Stimulated activated naive CD4-positive, alpha-beta T cell treated with Interleukin-2 at 50 U/mL for 16 hours (primary cell): ENCODE measurements at places on chromosomes 16 and 17.

GRCh38 chr17:80327518-80327917 lies 66.9 kb downstream of the RNF213 start:
- no peak for DNase-seq

DNA sequence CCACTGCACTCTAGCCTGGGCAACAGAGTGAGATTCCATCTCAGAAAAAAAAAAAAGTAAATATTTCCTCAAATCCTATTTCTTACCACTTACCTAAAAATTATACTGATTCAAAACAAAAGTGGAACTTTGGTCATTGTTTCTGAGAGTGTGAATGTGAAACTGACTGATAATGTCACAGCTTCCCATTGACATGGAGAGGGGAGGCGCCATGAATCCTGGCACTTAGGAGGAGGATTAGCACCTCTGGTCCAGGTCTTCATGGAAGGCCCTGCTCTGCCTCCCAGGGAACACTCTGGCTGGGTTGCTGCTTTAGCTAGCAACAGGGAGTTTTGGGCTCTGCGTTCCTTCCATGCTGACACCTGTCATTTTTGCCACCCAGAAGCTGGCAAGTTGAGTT lies 154.3 kb upstream of the SALL1 start:
- no peak for DNase-seq

GRCh38 chr17:40697297-40697696 lies 6.3 kb downstream of the KRT24 start:
- no peak for DNase-seq

DNA sequence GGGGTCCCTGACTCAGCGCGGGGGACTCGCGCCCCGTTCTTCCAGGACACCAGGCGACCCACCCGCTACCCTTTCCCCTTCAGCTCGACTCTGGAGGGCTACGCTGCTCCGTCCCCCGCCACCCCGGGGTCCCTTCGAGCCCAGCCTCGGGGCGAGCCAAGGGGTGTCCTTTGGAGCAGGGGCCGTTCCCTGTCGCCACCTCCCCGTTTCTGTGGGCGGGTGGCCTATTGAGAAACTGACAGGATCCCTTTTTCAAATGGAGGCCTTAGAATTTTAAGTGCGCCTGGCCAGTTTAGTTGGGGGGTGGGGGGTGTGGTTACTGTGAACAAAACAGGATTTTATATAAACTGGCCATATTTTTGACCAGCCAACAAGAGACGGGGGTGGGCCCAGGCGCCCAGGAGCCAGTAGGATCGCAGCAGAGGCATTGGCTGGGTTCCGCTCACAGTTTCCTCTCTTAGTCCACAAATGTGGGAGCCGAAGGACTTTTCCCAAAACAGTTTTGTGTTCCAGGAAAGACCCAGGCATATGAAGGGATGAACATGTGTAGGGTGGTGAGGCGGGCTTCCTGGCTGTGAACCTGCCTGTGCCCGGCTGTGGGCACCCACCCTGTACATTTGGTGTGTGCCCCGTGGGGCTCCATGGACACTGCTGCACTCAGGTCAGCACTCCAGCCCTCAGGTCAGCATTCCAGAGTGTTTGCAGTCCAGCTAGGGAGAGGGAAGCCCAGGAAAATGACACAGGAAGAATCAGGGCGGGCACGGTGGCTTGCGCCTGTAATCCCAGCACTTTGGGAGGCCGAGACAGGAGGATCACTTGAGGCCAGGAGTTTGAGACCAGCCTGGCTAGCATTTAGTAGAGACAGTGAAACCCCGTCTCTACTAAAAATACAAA lies 722 bp upstream of the TIMP2 start:
- DNase-seq, result no peak

DNA sequence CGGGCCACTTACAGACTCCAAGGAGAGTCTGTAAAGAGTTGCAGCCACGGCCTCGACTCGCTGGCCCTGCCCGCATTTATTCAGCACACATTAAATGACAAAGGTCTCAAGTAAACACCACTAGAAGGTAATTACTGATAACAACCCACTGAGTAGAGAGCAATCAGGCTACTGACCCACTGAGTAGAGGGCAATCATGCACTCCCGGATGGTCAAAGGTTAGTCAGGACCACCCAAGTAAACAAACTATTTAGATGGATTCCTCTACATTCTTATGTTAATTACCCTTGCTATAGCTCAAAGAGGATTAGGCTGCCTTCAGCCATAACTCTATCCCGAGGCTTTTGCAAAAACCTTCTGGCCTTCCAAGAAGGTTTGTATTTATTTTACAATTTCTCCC lies 30.7 kb upstream of the ZNF267 start:
- no peak for DNase-seq

DNA sequence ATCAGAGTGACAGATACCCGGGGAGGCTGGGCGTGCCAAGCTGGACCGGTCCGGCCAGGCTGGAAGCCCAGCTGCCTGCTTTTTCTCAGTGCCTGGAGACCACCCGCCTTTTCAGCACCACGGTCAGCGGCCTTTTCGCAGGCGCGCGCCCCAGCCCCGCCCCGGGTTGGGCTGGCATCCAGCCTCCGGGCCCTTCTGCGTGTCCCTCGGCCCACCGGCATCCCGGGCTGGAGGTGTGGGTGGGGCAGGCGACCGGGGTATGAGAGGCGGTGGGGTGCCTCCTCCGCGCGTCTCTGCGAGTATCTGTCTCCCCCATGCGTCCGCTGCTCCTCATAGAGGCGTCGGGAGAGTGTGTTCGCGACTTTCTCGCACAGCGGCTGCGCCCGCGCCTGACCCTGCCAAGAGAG lies 102.5 kb downstream of the MRM1 start:
- DNase-seq, result peak; percentile 38

DNA sequence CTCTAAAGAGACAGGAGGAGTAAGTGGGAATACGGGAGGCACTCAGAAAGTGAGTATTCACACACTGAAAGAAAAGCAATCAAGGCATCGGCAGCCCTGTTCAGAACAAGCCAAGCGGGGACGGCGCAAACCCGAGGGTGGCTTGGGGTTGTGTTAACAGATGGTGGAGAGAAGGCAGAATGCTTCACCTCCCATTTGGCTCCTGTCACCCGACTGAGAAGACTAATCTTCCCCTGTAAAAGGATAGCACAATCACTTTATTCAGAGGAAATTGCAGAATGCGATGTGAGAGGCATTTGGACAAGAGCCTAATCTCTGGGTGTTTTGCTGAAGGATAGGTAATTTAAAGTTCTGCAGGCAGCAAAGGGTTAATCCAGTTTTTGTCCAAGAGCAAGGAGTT lies 119.3 kb upstream of the WSCD1 start:
- no peak for DNase-seq

GRCh38 chr17:77571155-77571981 lies 387.1 kb upstream of the TNRC6C start:
- DNase-seq, result no peak

GRCh38 chr17:65229621-65229995 lies 92.4 kb downstream of the RGS9 start:
- DNase-seq, result no peak

- DNase-seq, result no peak
Observed at GRCh38 chr17:80103449-80104085, 2.2 kb downstream of the GAA start.

DNA sequence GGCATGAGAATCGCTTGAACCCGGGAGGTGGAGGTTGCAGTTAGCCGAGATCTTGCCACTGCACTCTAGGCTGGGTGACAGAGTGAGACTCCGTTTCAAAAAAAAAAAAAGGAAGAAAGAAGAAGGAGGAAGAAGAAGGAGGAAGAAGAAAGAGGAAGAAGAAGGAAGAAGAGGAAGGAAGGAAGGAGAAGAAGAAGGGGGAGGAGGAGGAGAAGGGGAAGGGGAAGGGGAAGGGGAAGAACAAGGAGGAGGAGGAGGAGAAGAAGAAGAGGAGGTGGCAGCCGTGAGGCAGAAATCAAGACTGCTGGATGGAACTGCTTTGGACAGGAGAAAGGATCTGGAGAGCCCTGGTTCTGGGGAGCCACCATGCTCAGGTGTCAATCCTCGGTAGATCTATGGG lies 29.7 kb upstream of the PEMT start:
- DNase-seq, result no peak

- DNase-seq, result no peak
Observed at GRCh38 chr16:85401370-85401916, 211.7 kb upstream of the GSE1 start.

GRCh38 chr16:12358898-12359297 lies 382.4 kb downstream of the SNX29 start:
- no peak for DNase-seq

GRCh38 chr16:84527532-84528269 lies 23.2 kb upstream of the MEAK7 start:
- no peak for DNase-seq

GRCh38 chr16:4474192-4474961 lies at the start of gene NMRAL1:
NMRAL1 (minus strand) TSS chr16:4474625; CDS start chr16:4474132, 493 bp downstream.
- DNase-seq, result peak; percentile 77

- no peak for DNase-seq
Observed at GRCh38 chr17:60926466-60927183, 249.0 kb downstream of the BCAS3 start.

GRCh38 chr17:28906706-28907438 lies 4.0 kb upstream of the DHRS13 start:
- DNase-seq, result no peak

DNA sequence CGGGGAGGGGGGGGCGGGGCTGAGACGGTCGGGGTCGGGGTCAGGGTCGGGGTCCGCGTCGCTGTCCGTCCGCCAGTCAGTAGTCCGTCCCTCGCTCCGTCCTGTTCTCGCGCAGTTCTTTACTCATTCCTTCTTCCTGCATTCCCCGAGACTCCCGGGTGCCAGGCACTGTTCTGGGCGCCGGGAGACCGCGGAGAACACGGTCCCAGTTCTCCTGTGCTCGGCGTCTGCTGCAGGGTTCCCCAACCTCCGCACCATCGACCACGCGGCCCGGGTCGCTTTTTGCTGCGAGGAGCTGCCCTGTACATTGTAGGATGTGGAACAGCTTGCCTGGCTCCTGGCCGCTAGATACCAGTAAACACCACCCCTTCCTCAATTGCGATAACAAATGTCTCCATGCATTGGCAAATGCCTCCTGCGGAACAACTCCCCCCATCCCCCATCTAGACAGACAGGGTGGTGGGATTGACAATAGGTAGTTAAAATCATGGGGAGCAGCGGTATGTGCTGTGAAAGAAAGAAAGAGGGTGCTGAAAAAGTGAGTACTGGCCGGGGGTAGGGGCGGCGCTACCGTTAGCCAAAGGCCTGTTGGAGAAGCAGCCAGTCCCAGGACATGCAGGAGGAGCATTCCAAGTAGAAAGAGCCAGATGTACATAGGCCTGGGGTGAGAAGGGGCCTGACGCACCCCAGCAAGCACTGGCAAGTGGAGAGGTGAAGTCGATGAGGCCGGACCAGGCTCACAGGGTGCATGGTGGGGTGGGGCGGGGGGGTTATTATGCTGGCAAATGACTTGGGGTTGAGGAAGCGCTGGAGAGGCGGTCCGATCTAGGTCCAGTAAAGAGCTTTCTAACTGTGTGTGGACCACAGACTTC lies 631 bp downstream of the TRAF7 start:
- no peak for DNase-seq

- no peak for DNase-seq
Observed at GRCh38 chr17:56213031-56213430, 59.8 kb downstream of the ANKFN1 start.

- DNase-seq, result no peak
Observed at GRCh38 chr17:13734880-13735279, 133.2 kb upstream of the HS3ST3A1 start.

DNA sequence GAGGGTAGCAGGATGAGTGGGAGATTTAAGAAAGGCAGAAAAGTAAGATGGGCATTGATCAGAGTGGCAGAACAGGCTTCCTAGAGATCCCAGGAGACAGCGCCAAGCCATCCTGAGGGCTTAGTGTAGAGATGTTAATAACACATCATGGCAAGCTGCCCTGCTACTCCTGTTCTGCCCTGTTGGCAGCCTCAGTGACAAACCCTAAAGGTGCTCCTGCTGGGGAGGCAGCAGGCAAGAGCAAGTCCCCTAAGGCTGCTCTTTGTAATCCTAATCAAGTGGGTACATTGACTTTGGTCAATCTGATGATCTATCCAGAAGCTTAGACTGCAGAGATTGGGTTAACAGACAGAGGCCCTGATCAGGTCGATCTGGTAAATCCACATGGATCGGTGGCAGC lies 16.3 kb downstream of the ANKFN1 start:
- no peak for DNase-seq

DNA sequence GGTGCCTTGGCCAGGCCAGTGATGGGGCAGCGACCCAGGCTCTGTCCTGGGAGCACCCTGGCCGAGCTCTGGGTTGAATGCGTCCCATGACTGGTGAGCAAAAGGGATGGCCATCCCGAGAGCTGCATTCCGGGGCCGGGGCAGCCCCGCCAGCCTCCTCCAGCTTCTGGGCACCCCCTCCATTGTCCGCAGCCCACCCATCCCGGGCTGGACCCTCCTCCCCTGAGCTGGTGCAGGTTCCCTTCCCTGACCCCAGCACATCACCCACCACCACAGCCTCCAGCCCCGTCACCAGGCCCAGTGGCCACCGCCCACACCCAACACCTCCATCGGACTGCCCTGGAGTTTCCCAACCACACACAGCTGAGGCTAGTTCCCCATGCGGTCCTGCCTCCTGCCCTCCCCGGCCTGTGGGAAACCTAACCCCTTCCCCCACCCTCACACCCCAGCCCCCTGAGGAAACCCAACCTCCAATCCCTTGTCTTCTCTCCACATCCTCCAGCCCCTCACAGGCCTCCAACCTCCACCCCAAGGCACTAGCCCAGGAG lies 16.2 kb upstream of the PVALEF start:
- DNase-seq, result no peak

GRCh38 chr17:1880851-1881630 lies 51.2 kb downstream of the RPA1 start:
- DNase-seq, result no peak

DNA sequence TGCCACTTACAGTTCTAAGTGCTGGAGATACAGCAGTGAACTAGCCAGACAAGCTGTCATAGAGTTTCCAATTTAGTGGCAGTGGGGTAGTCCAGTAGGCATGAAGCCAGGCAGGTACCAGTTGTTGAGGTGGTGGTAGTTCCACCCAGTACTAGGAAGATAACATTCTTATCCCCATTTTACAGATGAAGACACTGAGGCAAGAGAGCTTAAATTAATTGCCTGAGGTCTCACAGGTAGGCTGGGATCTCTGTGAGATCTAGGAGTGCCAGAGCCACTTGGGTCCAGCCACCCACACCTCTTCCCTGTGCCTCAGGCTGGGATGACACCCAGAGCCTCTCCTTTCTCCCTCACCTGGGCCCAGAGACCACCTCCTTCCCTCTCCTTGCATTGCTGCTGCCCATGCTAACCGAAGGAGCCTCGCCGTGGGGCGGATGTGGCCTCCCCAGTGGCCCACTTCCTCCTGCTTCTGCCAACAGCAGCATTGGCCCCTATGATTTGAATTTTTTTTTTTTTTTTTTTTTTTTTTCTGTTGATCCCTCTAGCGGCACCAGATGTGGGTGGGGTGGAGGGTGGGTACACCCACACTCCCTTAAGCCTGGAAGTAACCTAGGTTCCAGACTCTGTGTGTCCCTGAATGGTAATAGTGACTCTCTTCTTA lies 114.0 kb downstream of the PRKCB start:
- DNase-seq, result peak; percentile 20

- DNase-seq, result no peak
Observed at GRCh38 chr16:51237861-51238378, 86.8 kb upstream of the SALL1 start.
